ENCODE measurements at places on chromosomes 5 and 9.

GRCh38 chr5:132013006-132013689 lies 1.7 kb upstream of the ACSL6 start:
- DNase-seq, result no peak

DNA sequence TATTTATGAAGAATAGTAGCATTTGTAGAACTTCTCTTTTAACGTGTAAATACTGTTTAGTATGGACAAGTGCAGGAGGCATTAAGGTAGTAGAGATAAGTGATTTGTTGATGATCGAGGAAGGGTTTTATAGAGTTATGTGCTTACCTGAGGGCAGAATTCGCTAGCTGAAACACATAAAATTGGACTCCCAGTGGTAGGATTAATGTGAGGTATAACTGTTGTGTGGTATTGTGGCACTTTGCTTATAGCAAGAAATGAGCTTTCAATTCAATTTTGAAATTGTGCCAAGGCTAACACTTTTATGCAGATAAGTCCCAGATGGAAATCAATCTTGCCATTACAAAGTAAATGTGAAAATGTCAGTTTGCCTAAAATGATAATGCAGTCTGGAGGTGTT lies 1.2 kb downstream of the AP3S1 start:
- no peak for DNase-seq

DNA sequence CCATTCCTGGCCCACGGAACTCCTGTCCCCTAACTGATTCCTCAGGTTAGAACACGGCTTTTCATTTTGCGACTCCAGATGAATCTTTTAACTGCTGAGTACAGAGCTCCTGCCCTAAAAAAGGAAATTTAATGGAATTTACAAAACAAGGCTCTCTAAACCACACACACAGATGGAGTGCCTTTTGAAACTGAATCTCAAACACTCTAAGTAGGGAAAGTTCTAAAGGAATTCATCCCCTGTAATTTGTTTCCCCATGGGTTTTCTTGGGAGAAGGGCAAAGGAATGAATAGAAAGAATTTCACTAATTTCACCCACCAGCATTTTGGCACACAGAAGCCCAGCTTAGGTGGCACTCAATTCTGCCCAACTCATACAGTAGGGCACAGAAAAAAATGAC lies 106.5 kb downstream of the THBS4 start:
- DNase-seq, result no peak

DNA sequence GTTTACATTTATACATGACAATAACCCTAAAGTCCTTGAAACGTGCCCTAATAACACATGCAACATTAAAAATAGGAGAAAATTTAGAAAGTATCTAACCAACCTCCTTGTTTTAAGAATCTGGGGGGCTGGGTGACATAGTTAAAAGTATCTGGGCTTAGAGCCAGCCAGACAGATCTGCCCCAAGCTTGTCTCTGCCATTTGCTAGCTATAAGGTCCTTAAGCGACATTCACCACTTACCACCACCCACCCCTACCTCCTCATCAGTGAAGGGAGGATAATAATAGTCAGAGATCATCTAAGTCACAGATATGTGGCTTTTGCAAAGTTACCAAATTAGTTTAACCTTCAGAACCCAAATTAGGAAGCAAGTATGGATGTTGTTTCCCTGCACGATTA lies 33.8 kb upstream of the CAST start:
- DNase-seq, result no peak

GRCh38 chr5:110865400-110866094 lies 126.7 kb downstream of the SLC25A46 start:
- DNase-seq, result no peak

DNA sequence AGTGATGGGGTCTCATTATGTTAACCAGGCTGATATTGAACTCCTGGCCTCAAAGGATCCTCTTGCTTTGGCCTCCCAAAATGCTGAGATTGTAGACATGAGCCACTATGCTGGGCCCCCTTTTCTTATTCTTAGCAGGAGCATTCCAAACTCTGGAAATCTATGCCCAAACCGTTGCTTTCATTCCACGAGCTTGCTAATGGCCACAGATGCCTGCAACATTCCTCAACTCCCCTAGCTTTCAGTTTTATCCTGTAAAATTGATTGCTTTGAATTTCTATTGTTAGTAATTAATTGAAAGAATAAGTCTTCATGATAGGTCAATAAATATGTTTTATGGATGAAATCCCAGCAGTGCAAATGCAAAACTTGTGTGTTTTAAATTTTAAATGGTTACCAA lies 564.8 kb upstream of the WWC1 start:
- DNase-seq, result no peak

DNA sequence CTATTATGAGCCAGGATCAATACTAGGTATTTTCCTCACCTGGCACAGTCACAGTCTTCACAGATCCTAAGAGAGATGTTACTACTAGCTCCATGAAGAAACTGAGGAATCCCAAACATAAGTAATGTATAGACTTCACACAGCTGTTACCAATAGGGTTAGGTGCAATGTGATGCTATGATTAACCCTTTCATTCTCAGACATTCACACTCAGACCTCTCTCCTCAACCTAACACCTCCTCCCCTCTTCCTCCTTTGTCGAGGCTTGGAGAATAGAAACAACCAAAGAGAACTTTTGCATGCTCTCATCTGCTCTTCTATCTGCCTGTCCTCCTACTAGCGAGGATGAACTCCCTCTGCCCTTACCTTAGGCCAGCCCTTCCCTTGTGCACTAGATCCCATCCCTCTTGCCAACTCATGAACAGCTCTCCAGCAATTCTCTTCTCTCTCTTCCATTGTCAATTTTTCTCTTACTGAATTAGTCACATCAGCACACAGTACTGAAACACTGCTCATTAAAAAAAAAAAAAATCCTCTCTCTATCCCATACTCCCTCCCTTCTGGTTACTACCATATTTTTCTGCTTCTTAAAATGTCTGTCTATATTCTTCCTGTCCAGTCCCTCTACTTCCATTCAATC lies 47.7 kb downstream of the MAPKAP1 start:
- DNase-seq, result no peak

DNA sequence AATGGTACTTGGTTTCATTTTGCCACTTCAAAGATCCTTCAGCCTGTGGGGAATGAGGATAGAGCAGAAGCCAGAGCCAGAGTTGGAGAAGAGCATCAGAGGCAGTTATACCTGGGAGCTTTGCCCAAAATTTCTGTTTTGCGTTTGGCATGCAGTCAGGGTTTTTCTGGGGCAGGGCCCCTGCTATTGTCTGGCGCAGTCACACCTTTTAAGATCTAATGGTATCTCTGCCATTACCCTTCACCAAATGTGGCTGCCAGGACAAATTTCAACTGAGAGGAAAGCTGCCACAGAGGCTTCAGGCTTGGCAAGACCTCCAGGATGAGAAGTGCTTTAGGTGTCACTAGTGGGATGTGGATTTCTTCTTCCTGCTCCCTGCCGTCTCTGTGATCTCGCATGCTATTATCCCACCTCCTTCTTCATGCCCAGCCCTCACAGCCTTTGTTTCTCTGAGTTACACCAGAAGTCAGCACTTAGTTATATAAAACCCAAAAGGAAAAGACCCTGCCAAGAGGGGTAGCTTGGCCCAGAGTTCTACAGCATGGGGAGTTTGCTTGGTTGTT lies 357.0 kb downstream of the TLE4 start:
- DNase-seq, result no peak

DNA sequence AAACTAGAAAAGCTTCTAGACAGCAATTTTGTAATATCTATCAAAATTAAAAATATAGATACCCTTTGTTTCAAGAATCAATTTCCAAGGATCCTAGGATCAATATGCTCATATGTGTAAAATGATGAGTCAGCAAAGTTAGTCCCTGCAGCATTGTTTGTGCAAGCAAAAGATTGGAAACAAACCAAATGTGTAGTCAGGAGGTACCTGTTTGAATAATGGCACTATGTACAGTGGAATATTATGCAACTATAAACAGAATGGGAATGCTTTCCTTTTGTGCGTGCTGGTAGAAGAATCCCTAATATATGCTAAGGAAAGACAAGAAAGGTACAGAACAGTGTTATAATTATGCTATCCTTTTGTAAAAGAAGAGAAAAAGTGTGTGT lies 58.5 kb upstream of the PJA2 start:
- DNase-seq, result no peak

GRCh38 chr9:116325924-116326323 lies 172.3 kb downstream of the PAPPA start:
- no peak for DNase-seq

DNA sequence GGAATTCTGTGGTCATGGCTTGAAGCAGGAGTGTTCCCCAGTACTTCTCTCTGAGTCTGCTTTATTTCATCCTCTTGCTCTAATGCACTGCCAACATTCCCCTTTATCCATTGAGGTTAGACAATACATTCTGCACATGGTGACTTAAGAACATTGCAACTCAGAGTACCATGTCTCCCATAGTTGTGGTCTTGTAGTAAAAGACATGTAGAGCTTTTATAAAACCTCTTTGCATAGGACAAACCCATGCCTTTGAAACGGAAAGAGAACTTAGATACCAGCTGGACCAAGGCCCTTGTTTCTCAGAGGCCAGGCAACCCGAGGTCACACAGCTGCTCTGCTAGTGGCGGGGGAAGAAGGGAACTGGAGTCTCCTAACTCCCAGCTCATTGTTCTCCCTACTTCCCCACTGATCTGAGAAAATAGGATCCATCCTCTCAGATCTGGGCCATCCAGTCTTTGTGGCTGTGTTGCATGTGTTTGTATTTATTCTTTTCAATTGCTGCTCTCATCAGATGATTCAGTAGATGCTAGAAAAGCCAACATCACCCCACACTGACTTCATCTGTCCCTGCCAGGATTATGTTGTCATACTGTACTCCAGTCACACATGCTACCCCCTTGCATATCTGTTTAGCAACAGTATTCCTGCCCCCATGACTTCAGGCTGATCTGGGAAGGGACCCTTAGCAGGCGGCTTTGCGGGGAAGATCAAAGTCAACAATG lies 236.9 kb downstream of the SAXO1 start:
- no peak for DNase-seq

GRCh38 chr5:138663561-138663960 lies 88.4 kb upstream of the HSPA9 start:
- no peak for DNase-seq

DNA sequence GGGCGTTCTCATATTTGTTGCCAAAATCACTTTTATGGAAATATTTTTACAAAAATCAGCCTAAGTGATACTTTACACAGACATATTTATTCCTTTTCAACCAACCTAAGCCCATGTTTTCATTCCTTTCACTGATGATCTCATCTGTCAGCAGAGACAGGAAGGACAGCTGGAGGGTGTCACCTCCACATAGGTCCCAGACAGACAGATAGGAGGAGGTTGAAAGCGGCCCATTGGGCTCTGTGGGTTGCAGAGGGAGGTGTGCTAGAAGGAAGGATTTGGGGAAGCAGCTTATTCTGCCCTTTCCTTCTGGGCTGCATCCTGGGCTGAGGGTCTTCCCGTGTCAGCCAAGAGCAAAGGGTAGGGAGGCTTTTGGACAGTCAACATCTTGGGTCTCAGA lies 26.0 kb upstream of the SEMA4D start:
- DNase-seq, result no peak

DNA sequence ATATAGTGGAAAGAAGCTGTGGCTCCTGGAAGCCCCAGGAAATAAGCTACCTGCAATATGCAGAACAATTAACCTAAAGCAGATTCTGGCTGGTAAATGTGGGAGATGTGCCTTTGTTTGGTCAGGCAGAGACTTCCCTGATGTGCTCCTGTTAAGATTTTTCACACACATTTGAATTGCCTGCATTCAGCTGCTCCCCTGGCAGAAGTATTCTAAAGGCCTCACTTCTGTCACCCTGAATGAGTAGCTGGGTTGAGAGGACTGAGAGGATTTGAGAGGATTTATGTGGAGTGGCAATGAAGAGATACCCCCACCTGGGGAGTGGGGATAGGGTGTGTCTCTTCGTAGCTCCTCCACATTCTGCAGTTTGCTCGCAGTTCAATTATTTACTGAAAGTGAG lies 130.5 kb downstream of the ST8SIA4 start:
- DNase-seq, result no peak

DNA sequence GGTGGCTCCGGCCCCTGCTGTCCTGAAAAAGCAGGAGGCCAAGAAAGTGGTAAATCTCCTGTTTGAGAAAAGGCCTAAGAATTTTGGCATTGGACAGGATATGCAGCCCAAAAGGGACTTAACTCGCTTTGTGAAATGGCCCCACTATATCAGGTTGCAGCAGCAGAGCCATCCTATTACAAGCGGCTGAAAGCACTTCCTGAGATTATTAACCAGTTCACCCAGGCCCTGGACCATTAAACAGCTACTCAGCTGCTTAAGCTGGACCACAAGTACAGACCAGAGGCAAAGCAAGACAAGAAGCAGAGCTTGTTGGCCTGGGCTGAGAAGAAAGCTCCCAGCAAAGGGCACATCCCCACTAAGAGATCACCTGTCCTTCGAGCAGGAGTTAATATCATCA lies 89.7 kb downstream of the MLLT3 start:
- no peak for DNase-seq

GRCh38 chr5:14164164-14165163 lies 21.3 kb downstream of the TRIO start:
- no peak for DNase-seq

DNA sequence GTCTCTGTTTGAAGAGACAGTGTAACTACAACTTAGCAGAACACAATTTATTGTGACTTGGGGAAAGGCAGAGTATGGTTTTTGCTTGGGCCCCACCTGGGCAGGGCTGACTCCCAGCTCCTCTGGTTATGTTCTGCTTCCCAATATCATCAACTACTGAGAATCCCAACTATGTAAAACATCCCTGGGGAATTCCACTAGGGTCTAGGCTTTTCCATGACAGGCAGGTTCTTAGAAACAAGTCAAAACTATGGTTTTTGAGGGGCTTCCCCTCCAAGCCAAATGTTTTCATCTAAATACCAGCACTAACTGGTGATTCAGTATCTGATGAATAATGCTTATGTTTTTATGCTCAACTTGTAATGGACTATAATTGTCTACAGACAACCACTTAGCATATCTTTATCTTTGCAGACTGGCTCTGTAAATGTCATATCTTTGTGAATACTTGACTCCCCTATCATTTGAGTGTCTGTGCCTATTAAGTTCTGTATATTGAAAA lies 409.5 kb downstream of the PDE4D start:
- no peak for DNase-seq

- DNase-seq, result no peak
These were observed 10.4 kb upstream of the PTGES start for GRCh38 chr9:129762985-129763926.

GRCh38 chr5:61941637-61942036 lies 364.4 kb upstream of the KIF2A start:
- no peak for DNase-seq

GRCh38 chr9:133539991-133540697 lies 5.6 kb downstream of the ADAMTSL2 start:
- no peak for DNase-seq

GRCh38 chr9:4068449-4068848 lies 231.4 kb downstream of the GLIS3 start:
- no peak for DNase-seq

DNA sequence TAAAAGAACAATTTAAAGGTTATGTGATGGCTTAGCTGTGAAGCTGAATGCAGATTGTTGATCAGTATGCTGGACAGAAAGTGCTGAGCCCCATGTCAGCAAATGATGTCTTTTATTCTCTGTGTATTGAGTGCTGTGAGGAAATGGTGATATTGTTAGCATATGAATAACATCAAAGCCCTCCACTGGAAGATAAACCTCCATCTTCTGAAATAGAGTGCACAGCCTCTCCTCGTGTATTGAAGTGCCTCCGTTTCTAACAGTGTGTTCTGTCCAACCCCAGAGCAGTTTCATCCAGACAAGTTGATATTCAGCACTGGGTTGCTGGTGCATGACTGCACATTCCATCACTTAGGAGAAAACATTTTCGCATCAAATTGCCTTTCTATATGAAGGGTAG lies 242.9 kb downstream of the CSNK1G3 start:
- no peak for DNase-seq

- DNase-seq, result no peak
These were observed 249.7 kb upstream of the TMEM161B start for GRCh38 chr5:88518131-88519016.

GRCh38 chr9:127652733-127653132 lies 40.7 kb downstream of the STXBP1 start:
- DNase-seq, result no peak

Data from activated CD4-positive, CD25-positive, alpha-beta regulatory T cell (primary cell).